Breast epithelium (tissue), 4 donors: ENCODE measurements at places on chromosomes 13 and 19.

DNA sequence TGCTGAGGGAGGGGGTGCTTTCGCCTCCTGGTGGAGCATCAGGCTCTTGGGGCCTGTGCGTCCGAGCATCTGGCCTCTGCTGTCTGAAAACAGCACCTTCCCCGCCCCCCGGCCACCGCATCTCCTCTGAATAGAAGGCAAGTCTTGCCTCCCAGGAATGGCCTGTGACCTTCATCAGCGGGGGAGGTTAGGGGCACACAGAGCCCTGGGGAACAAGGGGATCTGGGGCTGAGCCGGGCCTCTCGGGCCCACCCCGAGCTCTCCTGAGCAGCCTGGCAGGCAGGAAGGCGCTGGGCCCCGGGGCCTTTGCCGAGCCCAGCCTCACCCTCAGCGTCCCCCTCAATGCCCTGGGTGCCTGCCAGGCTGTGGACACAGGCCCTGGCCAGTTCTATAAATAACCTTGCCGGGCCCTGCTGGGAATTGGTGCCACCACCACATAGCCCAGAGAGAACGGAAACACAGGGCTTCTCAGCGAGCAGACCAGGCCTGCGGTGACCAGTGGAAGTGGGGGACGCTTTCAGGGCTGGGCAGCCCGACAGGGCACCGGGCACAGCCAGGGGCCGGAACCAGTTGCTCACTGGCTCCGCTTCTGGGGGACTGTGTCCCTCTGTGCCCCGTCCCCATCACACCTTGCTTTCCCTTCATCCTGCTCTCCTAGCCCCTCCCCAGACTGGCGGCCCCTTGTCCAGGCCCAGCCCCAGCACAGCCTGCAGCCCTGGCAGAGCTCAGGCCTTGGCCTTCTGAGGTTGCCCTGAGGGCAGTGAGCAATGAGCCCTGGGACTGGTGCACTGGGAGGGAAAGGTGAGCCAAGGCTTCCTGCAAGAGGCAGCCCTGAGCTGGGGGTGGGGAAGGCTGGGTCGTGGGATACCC, 9.5 kb downstream of the STK11 start:
- no peak for DNase-seq

GRCh38 chr19:14478113-14478545, 3.0 kb upstream of the PTGER1 start:
- DNase-seq, result no peak

DNA sequence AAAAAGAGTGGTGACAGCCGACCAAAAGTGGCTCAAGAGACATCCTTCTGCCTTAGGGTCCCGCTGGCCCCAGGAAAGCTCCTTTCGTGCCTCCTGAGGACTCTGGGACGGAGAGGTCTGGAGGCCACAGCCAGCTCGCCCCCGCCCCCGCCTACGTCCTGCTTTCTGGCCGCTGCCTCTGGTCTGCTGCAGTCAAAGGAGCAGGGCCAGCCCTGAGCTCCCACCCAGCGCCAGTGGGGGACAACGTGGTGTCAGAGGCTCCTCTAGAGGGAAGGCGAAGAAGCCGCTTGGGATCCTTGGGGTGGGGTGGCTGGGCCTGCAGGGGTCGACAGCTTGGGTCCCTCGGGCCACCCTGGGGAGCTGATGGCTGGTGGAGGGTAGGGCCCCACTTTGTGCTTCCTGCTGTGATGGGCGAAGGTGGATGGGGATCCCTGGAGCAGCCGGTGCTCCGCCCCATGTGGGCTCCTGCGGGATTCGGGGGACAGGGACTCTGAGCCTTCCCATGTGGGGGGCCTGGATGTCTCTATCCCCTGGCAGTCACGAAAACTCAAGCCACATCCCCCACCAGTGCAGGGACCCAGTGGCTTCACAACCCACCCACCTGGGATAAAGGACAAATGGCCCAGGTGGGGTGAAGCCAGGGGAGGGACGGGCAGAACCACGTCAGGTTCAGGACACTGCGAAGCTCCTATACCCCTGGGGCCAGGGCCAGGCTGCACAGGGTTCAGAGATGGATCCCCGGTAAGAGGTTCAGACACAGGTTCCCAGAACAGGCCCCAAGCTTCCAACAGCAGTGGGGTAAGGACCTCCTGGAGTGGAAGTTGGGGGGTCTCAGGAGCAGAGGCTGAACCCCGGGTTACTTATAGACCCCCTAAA, 9.0 kb upstream of the DIRAS1 start:
- DNase-seq, result no peak

DNA sequence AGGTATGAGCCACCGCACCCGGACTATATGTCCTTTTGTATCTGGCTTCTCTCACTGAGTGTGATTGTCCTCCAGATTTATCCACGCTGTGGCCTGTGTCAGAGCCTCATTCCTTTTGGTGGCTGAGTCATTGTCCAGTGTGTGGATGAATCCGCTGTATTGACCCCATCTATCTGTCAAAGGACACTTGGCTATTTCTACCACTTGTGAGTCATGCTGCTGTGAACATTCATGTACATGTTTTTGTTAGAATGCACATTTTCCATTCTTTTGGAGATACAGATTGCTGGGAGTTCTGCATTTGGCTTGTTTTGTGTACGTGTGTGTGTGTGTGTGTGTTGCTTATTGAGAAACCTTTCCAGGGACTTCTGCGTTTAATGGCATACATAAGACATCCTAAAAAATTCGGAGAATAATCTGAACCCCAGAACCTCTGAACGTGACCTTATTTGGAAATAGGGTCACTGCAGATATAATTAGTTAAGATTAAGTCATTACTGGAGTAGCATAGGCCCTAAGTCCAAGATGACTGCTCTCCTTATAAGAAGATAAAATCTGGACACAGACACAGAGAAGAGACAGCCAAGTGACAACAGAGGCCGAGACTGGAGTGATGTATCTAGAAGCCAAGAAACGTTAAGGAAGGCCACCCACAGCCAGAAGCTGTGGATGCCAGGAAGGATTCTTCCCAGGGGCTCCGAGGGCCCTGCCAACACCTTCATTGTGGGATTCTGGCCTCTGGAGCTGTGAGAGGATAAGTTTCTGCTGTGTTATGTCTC, 4.9 kb upstream of the GIPC3 start:
- no peak for DNase-seq

DNA sequence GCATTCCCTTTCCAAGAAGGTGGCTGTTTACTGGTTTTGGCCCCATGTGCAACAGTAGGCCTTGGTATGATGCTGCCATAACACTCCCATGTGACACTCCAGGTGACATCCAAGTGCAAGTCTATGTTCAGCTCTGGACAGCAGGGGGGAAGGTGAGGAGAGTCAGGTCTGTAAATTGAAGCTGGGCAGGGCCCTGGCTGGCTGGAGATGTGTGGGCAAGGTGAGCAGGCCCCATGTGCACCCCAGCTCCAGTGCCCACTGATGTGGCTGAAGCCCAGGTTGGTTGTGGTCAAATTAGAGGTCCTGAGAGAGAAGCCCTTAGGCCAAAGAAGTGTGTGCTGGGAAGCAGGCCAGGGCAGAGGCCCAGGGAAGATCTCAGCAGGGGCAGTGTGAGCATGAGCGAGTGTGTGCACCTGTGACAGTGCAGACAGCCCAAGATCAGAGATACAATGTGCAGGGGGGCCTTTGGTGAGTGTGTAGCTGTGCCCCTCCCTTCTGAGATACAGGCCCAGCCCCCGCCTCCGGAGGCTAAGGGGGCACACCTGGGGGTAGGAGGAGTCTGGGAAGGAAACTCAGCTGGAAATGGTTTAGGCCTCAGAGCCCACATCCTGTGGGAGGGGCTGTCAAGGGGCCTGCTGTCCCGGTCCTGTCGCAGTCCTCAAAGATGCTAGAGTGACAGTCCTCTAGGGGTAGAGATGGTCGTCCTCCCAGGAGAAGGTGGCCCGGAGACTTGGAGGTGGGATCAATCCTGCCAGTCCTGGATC, 18.6 kb downstream of the DEDD2 start:
- DNase-seq, result no peak

- DNase-seq, result no peak
Observed at GRCh38 chr13:96822895-96823294, 171.4 kb downstream of the OXGR1 start.

DNA sequence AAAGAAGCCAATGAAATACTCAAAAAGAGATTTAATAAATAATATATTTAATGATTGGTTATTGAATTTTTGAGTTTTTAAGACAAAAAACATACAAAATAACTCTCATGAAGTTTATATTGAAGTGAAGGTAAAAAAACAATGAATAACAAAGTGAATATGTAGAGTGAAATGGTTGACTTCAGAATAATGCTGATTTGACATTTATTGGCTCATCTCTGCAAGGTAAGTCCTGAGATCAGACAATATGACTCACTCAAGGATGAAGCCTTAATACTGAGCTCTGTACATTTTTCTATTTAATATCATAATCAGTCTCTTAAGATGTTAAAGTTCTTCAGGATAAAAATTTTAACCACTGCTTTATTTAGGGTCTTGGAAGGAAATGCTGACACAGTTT, 1398.9 kb upstream of the PCDH9 start:
- no peak for DNase-seq

DNA sequence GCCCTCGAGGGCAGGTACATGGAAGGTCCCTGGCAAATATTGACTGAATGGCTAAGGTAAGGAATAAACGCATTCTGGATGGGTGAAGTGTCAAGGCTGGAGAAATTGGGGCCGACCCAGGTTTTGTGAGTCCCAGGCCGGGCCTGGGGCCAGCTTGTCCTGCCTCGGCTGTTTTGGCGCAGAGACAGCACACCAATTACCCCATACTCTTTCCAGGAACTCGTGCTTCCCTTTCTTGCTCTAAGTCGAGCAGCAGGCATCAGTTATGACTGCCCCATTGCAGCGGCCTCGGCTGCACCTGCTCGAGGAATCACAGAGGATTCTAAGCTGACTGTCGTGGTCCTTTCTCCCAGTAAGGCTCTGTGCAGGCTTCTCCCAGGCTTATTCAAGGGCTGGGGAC, 67.1 kb downstream of the ZNF536 start:
- DNase-seq, result no peak

DNA sequence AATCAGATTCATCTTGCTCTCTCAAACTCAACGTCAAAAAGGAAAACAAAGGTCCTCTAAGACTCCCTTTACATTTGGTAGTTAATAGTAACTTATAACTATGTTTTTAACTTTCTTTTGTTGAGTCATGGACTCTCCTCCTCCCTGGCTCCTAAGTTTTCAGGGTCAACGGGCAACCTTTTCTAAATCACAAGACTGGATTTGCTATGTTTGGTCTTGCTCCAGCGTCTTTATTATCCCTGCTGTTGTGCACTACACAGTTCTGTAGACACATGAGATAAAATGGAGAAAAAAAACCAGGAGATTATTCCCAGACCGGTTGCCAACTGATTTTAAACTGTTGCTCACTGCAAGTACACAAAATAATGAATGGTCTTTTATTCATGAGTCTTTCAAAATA, 1.9 kb upstream of the ITM2B start:
- no peak for DNase-seq

GRCh38 chr13:48720621-48721020, 66.9 kb downstream of the CYSLTR2 start:
- no peak for DNase-seq

- DNase-seq, result no peak
Observed at GRCh38 chr13:100506600-100507422, 81.8 kb downstream of the GGACT start.

DNA sequence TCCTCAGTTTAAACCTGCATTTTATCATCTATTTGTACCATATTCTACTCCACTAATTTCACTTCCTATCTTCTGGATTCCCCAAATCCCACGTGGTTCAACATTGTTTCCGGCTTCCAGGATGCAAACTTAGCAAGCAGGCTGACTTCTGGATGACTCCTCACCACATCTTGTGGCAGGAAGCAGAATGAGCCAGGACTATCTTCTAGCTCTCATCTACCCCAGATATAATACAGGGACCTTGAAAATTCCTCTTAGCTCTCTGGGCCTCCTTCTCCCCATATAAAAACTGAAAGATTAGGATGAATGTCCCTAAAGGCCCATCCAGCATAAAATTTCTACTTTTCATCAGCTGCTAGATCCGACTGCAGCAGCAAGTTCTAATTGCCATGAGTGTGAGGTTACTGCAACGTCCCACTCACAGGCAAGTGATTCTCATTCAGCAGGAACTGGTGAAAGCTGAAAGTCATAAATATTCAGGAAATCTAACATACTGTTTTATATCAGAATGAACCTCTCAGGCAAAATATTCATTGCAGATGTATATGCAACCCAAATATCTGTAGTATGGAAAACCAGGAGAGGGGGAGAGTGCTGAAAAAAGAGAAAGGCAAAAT, 93.4 kb downstream of the KCTD12 start:
- DNase-seq, result no peak

GRCh38 chr13:46685006-46685730, 111.8 kb downstream of the ESD start:
- no peak for DNase-seq

GRCh38 chr19:2016041-2016807, 710 bp upstream of the BTBD2 start:
- DNase-seq, result peak; percentile 78

- no peak for DNase-seq
Observed at GRCh38 chr13:98909016-98909415, 68.8 kb downstream of the DOCK9 start.

DNA sequence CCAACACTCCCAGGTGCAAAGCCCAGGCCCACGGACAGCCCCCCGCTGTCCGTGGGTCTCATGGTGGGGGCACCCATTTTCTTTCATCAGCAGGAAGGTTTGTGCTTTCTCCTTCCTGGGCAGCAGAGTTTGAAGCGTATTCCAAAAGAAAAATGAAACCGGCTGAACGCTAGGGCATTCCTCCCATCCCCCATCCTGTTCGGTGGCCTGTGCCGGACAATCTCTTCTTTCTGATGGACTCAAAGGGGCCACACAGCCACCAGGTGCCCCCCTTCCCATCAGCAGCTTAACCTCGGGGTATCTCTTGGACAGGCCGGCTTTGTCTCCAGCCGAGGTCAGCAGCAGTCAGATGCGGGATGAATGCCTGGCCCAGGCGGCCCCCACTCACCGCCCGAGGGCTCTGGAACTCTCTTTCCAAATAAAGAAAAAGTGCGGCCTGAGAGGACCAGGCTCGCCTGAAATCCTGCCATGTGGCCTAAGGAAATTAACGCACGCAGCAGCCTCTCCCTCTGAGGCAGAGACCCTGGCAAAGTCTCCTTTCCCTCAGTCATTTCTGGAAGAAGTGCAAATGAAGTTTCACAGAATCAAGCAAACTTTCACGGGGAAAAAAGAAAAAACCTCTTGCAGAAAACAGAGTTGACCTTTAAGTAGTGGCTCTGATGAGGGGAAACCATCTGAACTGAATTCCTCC, 67.8 kb downstream of the RASA3 start:
- no peak for DNase-seq

DNA sequence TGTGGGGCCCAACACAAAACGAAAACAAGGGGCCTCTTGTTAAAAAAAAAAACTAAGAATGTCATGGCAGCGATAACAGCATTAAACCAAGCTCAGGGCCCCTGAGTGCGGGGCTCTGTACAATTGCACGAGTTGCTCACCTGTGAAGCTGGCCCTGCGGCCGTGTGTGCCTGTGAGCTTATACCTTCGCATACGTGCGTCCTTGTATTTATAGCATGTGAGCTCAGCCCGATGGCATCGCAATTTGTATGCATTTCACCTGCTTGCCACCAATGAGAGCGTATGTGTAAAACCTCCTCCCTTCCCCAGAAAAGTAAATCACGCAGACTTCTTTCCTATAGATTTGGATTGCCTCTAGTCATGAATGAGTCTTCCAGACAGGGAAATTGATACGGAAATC, 17.1 kb downstream of the HNRNPM start:
- DNase-seq, result no peak

GRCh38 chr13:45456196-45456972, 8.4 kb upstream of the COG3 start:
- no peak for DNase-seq
